ENCODE measurements at places on chromosomes 3 and 15.

- H3K36me3 ChIP-seq, result no peaks in the 10 kb centered on the region
- DNase-seq, result no peak
- H3K4me3 ChIP-seq, result no peak overlapping the region
- H3K4me1 ChIP-seq, result peaks cover 4% of the 10 kb centered on the region
- no peaks in the 10 kb centered on the region for H3K27me3 ChIP-seq
- H3K27ac ChIP-seq, result no peak overlapping the region
Observed at GRCh38 chr3:72041511-72041910, 256.6 kb upstream of the PROK2 start.

DNA sequence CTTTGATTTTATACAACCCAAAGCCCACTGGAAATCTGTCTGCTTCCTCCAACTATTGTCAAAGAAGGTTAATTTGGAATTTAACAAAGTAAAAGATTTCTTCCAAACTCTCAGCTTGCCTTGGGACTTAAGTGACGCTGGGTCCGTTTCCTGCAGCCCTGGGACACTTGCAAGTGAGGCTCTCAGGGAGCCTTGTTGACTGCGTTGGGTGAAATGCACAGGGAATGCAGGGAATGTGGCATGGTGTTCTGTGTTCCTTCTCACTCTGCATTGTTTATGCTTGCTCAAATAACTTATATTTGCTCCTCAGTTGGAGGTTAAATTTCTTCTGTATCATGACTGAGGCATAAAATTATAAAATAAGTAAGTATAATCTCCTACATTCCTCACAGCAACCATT lies 60.9 kb upstream of the TJP1 start:
- H3K4me3 ChIP-seq, result no peak overlapping the region
- no peaks in the 10 kb centered on the region for H3K4me1 ChIP-seq
- no peaks in the 10 kb centered on the region for H3K27me3 ChIP-seq
- DNase-seq, result no peak
- H3K36me3 ChIP-seq, result no peaks in the 10 kb centered on the region
- no peak overlapping the region for H3K27ac ChIP-seq

DNA sequence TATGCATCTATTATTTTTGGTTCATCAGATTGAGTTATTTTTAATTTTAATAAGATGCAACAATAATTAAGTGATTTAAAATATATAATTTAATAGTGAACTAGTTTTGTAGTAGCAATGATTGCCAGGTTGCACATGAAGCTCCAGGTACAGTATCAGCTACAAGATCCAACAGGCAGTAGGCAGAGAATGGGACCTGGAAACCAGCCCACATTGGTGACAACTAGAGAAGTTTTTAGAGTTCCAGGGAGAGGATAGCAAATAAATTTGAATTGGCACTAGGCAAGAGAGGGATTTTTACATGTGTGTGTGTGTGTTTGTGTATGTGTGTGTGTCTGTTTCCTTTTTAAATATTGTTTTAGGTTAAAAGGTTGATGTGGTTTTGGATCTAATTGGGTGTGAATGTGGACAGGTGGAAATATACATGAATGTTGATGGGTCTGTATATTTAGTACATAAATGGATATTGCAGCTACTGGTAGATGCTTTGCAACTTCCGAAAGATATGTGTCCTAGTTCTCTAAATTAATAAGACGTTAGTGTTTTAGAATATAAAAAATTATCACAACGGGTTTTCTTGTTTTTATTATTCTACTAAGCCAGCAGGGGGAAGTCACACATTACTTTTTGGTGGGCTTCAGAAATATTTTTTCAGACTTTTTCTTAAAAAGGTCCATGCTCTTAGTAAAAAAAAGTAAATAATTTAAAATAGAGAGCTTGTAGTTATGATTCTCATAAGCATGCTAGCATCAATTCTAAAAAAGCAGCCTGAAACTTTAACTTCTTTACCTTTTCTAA lies 110.1 kb upstream of the GBE1 start:
- no peaks in the 10 kb centered on the region for H3K4me1 ChIP-seq
- no peaks in the 10 kb centered on the region for H3K36me3 ChIP-seq
- DNase-seq, result no peak

DNA sequence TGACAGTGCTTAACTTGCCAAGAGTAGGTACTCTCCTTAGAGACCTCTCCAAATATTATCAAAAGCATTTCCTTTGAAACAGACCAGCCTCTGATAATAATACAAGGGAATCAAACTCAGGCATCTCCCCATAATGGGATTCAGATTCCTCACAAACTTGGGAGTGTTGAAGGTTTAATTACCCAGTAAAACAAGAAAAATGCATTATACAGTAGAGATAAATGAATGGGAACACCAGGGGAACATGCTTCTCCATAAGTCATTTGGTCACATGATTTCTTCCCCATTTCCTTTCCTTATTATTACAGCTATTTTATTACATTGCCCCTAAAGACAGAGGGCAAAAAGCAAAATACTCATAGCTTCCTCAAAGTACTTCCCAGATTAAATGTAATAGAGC lies 325.0 kb upstream of the CDIN1 start:
- no peaks in the 10 kb centered on the region for H3K36me3 ChIP-seq
- no peaks in the 10 kb centered on the region for H3K27me3 ChIP-seq
- DNase-seq, result no peak
- no peak overlapping the region for H3K27ac ChIP-seq

All from upper lobe of right lung (tissue), 1 donor.